ENCODE measurements at places on chromosomes 1 and 21.

GRCh38 chr1:64392109-64392508 is 77.8 kb upstream of the CACHD1 start:
- no peak for DNase-seq

- DNase-seq = no peak
These were observed 7.0 kb upstream of the BMP8B start for GRCh38 chr1:39795651-39796050.

DNA sequence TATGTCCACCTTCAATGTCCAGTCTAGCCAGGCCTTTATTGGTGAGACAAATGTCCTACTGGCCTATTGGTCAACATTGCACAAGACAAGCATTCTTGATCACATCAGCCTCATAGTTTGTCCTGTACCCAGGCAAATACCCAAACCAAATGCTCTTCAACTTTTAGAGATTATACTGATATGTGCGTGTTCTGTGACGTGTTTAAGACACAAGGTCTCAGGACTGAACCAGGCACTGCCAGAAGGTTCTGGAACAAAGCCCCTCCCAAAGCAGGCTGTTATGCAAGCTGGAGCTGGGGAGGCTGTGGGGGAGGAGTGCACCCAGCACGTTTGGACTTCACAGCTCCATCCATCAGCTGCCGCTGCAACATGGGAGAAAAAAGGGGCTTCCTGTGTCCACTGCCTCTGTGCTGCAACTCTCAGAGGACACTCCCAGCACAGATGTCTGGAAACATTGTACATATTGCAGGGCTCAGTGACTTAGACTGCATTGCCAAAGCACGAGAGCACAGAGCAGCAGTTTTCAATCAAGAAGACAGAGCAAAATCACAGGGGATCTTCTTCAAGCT is 45.9 kb downstream of the NID1 start:
- no peak for DNase-seq

DNA sequence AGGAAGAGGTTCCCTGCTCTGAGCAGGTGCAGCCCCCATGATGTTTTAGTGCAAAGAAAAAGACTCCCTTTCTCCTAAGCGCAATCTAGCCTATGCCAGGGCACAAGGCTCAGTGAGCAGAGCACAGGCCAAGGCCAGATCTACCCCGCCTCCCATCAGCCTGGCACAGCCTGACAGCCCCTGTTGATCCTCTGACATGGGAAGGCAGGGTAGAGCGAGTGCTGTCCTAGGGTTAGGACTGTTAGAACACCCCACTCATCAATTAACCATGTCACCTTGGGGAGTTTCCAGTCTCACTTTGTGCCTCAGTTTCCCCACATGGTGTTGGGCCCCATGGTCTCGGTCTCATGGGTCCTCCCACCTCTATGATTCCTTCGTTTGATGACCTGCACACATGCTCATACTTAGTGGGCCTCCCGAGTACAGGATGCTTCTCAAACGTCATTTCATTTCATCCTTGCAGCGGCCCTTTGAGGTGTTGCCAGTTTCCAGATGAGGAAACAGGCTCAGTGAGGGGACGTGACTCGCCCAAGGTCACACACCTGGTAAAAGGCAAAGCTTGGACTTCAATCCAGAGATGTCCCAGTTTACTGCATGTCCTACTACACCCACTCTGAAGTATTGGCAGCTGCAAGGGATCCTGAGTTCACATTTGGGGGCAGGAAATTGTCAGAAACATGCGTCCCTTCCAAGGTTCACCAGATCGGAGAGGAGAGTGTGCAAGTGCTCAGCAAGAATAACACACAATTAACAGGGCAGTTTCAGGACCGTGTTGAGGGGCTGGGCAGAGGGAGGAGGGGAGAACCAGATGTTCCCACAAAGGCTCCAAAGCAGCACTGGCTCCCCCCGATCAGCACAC is 213.3 kb downstream of the TRABD2B start:
- DNase-seq = no peak

DNA sequence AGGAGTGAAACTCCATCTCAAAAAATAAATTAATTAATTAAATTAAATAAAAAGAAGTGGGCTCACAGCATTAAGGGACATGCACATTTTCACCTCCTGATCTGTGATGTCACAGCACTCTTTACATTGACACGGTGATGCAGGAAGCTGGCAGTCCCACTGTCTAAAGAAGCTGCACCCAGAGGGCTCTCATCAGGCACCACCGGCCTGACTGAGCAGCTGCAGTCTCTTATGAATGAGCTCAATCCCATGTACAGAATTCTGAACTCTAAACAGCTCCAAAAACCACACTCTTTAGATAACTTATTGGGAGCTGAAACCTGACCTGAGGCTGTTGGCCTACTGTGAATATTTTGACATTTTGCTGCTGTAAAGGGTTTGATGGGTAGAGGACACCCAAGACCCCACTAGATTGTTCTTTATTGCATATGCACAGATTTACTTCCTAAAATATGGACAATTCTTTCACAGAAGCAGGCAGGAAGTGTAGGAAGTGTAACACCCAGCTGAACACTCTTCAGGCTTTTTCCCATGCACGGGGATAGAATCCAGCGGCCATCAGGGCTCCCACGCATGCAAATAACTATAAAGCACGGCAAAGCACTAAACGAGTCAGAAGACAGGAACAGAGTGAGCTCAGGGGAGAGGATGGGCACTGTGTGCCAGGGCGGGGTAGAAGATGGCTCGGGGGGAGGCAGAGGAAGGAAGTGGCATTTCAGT is 46.2 kb downstream of the L1TD1 start:
- DNase-seq = no peak
